ENCODE measurements at places on chromosomes 5 and 9.

GRCh38 chr9:106885451-106885850, 22.5 kb downstream of the ZNF462 start:
- no peak for DNase-seq

- no peak for DNase-seq
Measured at GRCh38 chr9:122527193-122527592, at the start of gene OR1N1. TSS of gene OR1N1 (minus strand) at chr9:122527293. CDS start at chr9:122527293, 0 bp downstream.

DNA sequence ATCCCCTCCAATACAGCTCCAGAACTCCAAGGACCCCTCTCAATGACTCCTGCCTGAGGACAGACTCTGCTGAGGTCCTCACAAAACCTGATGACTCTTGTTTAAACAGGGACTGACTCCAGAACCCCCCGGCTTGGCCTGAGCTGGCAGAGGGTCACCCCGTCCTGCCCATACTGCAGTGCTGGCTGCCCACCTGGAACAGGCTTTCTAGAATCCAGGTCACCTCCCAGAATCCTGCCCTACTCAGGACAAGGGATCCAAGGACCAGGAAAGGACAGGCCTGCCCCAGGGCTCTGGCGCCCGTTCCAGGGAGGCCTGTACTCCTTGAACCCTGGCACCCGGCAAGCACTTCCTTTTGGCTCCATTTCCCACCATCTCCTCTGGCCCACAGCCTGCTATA, 22.2 kb downstream of the RALGDS start:
- DNase-seq, result no peak

GRCh38 chr5:125409861-125410536, 663.6 kb upstream of the ZNF608 start:
- DNase-seq, result no peak

- DNase-seq, result peak; percentile 89
Measured at GRCh38 chr9:135925496-135926133, 18.3 kb upstream of the CAMSAP1 start.

GRCh38 chr5:149028984-149029383, 33.9 kb downstream of the SH3TC2 start:
- no peak for DNase-seq

- no peak for DNase-seq
Measured at GRCh38 chr5:2997179-2997578, 245.7 kb upstream of the IRX2 start.

- DNase-seq, result no peak
Measured at GRCh38 chr9:8362250-8362649, 562.7 kb upstream of the DMAC1 start.

DNA sequence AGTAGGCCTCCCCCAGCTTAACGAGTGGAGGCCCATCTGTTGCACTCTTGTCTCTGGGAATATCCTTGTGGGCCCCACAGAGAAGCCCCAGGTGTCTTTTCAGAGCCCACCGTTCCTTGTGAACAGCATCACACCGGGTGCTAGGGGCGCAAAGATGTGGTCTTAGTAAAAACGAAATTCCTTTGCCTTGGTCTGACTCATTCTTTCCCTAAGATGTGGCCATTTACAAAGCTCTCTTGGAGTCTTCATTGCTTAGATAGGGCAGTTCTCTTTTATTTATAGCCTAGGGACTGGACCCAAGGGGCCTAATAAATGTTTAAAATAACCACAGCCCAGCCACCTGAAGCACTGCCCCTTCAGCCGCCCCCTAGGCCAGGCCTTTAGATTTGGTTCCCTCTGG, 52.8 kb upstream of the RPL26L1 start:
- no peak for DNase-seq

- no peak for DNase-seq
Measured at GRCh38 chr5:157509587-157509986, 49.6 kb downstream of the NIPAL4 start.

DNA sequence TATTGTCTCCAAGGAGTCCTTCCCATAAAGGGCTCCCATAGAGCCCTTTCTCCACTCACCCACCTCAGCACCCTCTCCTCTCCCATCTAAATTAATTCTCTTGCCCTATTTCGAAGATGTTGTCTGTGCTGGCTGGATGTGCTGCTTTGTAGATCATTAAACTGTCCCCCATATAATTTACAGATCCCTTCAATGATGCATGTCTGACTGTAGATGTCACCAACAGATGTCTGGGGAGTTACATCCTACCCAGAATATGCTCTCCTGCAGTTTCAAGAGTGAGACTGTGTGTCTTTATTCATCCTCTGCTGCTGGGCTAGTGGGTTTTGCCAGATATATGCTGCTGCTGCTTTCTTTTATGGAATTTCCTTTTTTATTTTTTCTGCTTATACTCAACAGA, 351.2 kb downstream of the MLLT3 start:
- no peak for DNase-seq

GRCh38 chr9:117491491-117491890, 76.6 kb upstream of the ASTN2 start:
- no peak for DNase-seq

DNA sequence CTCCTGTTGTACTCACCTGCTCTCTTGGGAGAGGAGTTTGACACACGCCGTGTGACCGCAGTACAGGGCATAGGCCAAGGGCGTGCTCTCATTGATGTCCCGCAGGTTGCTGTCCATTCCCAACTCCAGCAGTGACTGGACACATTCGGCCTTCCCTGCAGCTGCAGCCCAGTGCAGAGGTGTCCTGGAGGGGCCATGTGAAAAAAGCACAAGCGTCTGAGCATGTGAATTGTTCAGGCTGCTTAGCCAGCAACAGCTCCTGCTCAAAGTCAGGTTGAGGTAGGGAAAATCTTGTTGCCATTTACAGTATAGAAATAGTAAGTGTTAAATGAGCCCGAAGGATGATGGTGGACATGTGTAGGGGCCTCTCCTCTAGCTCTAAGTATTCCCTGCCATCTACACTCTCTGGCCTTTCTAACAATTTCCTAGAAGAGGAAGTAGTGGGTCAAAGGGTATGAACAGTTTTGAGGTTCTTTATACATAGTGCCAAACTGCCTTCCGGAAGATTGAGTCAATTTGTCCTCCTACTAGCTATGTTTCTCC, 116.5 kb downstream of the ANKRD55 start:
- no peak for DNase-seq

DNA sequence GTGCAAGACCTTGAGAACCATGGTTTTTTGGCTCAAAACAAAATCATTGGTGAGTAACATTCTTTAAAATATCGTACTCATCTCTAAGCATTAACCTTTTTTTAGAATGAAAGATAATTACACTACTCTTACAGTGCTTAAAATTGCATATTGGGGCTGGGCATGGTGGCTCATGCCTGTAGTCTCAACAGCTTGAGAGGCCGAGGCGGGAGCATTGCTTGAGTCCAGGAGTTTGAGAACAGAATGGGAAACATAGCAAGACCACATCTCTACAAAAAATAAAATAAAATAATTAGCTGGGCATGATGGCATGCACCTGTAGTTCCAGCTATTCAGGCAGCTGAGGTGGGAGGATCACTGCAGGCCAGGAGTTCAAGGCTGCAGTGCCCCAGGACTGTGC, 2.9 kb upstream of the RECK start:
- DNase-seq, result no peak
